ENCODE measurements at places on chromosomes 13 and 19.

DNA sequence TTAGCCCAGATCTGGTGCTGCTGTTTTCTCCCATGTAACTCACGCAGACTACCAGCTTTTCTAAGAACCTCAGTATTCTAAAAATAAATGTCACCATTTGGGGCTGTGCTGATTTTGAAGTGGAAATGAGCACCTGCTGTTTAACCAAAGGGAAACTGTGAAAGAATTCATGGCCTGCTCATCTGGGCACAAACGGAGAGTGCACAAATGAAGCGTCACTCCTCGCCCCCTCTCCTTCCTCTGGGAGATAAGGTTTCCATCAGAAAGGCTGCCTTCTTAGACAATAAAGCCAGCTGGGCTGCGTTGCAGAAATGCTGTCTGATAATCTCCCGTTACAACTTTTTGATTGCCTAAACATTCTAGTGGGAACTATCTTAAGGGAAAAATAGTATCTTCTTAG lies 73.7 kb upstream of the SLC15A1 start:
- DNase-seq: peak; percentile 1

DNA sequence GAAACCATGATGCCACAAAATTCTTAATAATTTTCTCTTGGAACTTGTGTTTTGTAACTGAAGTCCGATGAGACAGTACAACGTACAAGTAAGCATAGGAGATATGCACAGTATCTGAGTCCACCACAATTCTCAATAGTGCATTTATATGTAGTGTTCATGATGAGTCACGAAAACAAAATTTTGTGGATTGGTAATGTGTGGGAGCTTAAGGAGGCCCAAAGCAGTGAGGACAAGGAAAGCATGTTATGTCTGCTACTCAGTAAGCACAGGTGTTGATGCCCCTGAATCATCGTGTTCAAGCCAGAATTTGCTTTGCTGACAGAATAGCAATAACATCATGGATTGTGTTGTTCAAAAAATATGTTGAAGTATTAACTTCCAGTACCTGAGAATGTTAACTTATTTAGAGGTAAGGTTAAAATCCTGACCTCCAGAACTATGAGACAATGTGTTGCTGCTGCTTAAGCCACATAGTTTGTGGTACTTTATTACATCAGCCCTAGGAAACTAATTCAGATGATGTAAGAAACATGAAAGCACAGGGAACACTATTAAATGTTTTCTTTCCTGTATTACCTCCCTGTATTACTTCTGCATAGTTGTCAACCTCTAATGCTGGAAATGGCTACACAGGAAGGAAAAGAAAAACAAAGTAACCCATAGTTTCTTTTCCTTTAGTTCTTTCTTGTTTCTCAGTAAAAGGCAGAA lies 201.3 kb downstream of the SLITRK6 start:
- DNase-seq: no peak

GRCh38 chr19:30046522-30046921 lies 104.5 kb downstream of the URI1 start:
- DNase-seq: peak; percentile 26

GRCh38 chr13:91714855-91715254 lies 316.4 kb downstream of the GPC5 start:
- no peak for DNase-seq

DNA sequence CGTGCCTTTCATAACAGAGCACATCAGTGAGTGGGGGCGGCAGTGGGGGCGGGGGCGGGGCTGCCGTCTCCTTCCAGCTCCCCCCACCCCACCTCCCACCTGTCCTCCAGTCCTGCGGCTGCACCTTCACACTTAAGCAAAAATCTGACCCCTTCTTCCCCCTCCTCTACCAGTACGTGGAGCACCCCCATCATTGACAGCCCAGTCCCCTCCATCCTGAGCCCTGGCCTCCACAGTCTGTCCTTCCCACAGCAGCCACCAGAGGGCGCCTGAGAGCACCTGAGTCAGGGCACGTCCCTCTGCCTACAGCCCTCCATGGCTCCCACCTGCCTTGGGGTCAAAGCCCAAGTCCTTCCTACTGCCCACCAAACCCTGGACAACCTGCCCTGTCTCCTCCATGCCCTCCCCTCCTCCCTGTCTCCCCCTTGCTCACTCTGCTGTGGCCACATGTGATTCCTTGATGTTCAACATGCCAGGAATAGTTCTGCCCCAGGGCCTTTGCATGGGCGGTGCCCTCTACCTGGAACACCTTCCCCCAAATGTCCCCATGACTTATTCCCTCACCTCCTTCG lies 4.0 kb downstream of the EBI3 start:
- DNase-seq: peak; percentile 56

GRCh38 chr19:23099966-23100365 lies 16.9 kb upstream of the ZNF730 start:
- DNase-seq: no peak

DNA sequence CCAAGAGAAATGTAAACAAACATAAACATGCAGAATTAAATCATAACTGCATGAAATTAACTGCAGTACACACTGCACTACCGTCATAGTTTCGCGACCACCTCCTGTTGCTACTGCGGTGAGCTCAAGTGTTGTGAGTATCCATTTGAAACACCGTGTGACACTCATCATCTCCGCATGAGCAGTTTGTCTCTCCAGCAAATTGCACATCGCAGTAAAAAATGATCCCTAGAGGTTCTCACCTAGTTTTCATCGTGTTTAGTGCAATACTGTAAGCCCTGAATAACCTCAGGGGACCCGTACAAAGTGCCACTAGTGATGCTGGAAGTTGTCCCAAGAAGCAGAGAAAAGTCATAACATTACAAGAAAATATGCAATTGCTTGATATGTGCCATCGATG lies 147.7 kb downstream of the DPF1 start:
- no peak for DNase-seq
